Stimulated activated CD4-positive, alpha-beta T cell treated with anti-CD3 and anti-CD28 coated beads, TNF-alpha, amount 100 ng/mL, for 1 hour (primary cell): ENCODE measurements at places on chromosomes 5 and 9.

DNA sequence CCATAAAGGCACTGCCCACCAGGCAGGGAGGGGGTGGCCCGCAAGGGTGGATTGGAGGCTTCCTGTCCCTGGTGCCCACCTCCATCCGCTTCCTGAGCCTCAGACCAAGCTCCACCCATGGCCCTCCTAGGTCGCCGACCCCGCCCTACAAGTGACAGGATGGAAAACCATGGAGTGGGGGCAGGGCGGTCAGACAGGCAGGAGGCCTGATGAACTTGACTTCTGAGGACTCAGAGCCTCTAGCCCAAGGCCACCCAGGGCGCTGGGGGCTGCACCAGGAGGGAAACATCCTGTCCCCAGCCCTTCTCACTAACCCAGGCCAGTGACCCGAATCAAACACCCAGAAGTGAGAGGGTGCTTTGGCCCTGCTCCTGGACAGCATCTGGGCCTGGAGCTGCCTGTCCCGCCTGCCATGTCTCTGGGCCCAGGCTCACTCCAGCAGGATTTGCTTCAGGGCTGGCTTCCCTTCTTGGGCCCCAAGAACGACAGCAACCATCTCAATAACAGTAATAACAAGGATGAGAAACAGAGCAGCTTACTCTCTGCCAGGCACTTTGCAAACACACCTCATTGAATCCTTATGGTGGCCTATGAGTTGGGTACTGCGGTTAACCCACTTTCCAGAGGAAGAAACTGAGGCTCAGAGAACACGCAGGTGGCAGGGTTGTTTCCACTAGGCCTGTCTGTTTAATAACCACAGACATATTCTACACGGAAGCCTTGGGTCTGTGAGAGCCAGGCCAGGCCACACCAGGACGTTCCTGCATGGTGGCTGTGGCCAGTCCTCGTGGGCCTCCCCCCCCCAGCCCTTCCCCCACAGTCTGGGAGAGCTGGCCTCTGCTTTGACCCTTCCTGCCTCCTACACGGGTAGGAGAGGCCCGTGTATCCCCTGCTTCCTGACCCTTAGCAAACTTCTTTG lies 4.4 kb upstream of the ST6GALNAC6 start:
- peak; percentile 59 for DNase-seq

DNA sequence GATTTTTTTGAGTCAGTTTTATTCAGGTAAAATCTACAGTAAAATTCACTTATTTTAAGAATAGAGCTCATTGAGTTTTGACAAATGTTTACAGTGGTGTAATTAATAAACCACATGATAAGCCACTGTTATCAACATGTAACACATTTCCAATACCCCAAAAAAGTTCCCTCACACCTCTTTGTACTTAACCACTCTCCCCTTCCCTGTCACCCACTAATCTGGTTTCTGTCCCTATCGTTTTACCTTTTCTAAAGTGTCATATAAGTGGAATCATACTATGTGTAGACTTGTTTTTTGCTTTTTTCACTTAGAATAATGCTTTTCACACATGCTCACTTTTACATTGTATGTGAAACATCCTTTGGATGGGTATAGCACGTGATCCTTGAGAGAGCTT lies 127.2 kb downstream of the KDM4C start:
- DNase-seq = no peak

DNA sequence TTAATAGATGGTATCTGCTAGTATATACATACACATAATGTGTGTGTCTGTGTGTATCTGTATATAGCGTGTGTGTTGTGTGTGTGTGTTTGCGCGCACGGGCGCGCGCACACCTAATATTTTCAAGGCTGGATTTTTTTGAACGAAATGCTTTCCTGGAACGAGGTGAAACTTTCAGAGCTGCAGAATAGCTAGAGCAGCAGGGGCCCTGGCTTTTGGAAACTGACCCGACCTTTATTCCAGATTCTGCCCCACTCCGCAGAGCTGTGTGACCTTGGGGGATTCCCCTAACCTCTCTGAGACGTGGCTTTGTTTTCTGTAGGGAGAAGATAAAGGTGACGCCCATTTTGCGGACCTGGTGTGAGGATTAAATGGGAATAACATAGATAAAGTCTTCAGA lies 757 bp downstream of the FXN start:
- peak; percentile 5 for DNase-seq

DNA sequence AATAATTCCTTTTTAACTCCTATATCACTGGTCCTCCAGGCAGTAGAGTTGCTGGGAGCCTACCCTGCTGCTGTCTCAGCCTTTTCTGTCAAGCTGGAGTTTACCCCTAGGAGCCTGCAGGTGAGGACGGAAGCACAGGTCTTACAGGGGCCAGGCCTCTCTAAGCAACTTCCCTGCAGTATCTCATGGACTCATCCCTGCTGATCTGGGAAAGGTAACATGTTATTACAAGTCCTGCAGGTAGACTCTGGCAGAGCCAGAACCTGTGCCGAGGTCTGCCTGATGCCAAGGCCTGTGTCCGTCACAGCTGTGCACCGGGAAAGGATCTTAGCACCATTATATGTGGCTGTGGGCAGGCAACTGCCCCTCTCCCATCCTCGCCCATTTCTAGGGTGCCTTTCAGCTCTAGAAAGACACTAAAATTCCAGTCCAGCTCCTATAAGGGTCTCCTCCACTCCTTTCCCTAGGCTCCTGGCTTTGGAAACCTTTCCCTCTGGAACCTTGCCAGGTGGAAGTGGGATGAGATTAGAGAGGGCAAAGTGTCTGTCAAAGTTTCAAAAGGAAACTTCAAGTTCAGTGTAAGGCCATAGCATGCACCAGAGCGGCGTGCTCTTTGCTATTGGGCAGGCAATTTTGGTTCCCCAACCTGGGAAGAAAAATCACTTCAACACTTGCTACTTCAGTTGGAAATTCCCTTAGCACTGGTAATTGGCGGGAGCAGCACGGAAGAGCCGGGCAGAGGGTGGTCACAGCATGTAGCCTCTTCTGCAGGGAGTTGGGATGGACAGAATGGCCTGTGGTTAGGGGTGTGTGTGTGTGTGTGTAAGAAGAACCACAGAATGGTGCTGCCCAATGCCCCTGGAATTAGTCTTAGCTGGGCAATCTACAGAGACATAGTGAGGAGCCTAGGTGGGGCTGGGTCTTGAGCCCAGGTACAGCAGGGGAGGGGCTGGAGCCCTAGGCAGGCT lies 17.5 kb downstream of the TMEM171 start:
- no peak for DNase-seq
